Astrocyte (in vitro differentiated cells and primary cell): ENCODE measurements at places on chromosomes 1 and 21. TPM values are rescaled to one million over a fixed set of nuclear protein-coding genes. Genes with fewer than 3 reads are reported as not detected.

The MFSD2A gene
- 2.9 and 3.3 TPM in 2 replicates for total RNA-seq

The C1orf216 gene
- 12.2 and 12.5 TPM in 2 replicates for total RNA-seq

The PLA2G2F gene
- 0.23 TPM in 1 of 2 replicates, not detected in the other for total RNA-seq

The CDKN2C gene
- total RNA-seq: 0.43 and 0.60 TPM in 2 replicates

The OR2L3 gene
- total RNA-seq: not detected in 2 replicates

DNA sequence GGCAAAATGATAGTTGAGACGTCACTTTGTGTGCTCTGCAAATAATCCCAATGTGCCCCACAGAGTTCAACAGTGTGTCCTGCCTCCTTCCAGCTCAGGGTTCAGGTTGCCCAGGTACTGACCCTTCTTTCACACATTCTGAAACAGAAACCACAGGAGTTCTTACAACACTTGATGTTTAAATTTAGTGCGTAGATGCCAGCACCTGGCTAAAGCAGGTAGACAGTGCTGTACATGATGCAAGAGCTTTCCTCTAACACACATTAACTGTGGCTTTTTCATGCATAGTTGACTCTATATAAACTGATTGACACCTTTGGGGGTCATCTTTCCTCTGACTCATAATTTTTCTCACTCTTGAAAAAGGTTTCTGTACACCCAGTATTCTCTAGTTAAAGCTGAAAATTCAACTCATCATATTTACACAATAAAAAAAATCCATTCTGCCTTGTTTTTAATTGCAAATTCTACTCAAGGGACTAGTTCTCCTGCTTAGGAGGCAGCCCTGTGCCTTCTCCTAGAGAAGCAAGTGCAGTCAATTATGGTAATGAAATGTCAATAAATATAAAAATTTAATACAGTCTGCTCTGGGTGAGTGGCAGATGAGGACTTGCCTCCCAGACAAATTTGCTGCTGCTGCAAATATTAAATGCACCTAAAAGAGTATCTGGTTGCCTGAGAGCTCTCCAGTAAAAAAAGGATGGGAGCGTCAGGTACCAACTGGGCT, 91.4 kb downstream of the NR5A2 start:
- no peak for DNase-seq

DNA sequence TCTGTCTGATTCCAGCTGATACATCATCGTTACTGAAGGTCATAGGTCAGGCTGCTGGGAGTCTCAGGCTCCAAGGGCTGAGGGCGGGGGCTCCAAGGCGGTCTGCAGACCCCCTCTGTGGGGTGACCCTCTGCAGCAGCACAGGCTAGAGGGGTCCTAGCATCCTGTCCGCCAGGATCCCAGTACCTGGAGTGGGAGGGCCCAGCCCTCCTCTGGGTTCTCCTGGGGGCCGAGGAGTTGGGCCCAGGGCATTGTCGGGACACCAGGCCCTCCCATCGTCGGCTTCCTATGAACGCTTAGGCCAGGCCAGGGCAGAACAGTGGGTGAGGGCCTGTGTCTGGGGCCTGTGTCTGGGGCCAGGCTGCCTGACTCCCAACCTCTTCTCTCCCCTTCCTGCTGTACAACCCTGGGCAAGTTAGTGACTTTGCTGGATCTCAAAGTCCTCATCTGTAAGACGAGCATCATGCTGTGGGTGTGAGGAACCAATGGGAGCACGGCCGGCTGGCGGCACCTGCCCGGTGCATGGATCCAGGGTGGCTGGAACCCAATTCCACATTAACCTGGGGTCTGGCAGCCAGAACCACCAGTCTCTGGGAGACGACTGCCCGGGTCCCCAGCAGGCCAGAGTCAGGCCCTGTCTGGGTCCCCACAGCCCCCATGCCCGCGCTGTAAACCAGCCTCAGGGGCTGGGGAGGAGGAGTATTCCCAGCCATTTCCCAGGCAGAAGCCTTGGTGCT, 56.2 kb upstream of the COL18A1 start:
- no peak for DNase-seq

GRCh38 chr1:155117610-155118009, 10.1 kb upstream of the EFNA1 start:
- no peak for DNase-seq

DNA sequence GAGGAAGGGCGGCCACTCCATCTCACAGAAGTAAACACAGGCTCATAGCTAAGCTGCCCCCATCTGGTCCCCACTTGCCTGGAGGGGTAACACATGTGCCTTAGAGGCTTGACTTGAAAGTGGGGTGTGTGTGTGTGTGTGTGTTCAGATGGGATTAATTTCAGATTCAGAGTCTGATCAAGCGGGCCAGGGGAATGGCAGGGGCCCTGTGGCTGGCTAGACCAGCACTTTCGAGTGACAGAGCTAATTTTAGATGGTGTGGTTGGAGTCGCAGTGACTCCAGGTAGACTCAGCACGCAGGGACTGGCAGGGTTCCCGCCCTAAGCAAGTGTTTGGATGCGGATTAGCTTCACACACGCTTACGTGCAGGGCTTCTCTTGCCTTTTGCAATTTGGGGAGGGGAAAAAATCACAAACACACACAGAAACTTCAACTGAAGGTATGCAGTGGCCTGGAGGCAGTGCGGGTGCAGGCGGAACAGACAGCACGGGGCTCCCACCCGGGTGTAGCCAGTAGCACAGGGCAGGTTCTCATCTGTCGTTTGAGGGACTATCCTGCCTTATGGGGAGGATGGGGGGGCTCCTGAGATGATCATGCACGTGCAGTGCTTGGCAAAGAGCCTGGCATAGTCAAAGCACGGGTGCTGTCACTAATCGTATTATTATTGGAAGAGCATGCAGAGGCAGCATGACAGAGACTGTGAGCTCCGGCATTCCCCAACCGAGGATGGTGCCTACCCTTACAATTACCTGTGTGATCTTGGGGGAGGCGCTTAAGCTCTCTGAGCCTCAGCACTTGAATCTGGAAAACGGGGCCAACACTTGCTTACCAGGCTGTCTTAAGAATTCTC, 1.3 kb downstream of the EDN2 start:
- DNase-seq: no peak

- no peak for DNase-seq
These were observed 265.1 kb downstream of the PTPRU start for GRCh38 chr1:29501227-29501976.

GRCh38 chr1:30743584-30744059, 14.0 kb downstream of the LAPTM5 start:
- DNase-seq: no peak

DNA sequence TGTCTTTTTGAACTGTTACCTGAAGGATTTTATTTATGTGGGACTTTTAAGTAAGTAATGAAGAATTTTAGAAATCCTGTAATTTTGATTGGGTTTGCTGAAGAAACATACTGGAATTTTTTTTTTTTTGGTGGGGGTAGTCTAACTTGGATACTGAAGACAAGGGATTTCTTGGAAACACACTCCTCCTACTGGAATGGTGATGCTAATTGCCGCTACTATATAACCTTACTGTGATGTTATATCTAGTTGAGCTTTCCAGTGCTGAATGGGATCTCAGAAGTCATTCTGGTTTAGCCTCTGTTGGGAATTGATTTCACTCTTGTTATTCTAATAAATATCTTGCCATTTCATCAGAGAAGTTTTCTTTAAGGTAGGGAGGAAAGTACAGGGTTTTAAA, 8.4 kb downstream of the PPP2R5A start:
- no peak for DNase-seq

DNA sequence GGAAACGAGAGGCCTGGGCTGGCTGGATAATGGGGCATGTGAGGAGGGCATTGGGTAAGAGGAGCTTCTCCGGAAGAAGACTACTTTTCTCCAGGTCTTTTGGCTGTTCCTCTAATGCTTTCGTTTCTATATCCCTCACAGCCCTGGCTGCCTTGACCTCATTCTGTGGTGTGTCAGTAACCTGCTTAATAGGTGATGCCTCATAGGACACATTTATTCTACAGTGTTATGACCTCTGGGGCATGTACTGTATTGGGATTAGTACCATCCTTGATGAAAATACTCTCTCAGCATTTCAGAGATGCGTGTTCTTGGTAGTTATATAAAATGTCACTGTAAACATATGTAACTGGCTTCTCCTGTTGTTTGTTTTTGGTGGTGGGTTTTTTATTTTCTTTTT, 40.1 kb downstream of the PGM1 start:
- DNase-seq: no peak

- no peak for DNase-seq
These were observed 178.8 kb downstream of the KCNJ6 start for GRCh38 chr21:37737507-37737906.

- no peak for DNase-seq
These were observed 54.7 kb upstream of the F3 start for GRCh38 chr1:94596260-94596659.

- DNase-seq: no peak
These were observed 13.4 kb downstream of the OR10R2 start for GRCh38 chr1:158485455-158485854.

GRCh38 chr1:212013672-212014071, 21.7 kb downstream of the INTS7 start:
- no peak for DNase-seq

DNA sequence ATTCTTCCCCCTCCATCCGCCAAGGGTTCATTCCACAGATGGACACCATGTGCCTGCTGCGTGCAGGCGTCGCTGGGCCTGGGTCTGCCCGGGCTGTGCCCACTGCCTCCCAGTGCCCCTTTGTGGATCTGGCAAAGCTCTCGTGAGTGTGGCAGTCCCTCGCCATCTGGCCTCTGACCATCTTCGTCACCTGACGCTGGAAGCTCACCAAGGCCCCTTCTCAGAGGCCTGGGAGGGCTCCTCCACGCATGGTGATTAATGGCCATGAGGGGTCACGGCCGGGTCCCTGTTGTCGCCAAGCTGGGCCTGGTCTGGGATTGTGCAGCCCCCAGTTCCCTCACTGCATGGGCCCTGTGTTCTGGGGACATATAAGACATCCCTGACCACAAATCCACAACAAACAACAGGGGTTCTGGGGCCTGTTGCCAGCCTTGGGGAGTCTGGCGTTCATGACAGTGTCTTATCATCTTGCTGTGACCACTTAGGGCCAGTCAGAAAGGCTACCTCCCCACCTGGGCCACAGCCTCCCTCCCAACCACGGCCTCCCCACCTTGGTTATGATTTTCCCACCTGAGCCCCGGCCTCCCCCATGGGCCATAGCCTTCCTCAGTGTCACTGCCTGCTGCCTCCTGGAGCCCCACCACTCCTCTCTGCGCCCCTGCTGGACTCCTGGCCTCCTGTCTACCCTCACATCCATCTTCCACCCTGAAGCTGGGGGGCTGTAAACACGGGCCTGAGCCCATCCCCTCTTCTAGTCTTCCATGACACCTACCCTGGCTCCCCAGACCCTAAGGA, 27.9 kb downstream of the SLC45A1 start:
- no peak for DNase-seq
